Activated CD8-positive, alpha-beta T cell treated with anti-CD3 and anti-CD28 coated beads for 36 hours (primary cell): ENCODE measurements at places on chromosomes 3 and 15. TPM values are rescaled to one million over a fixed set of nuclear protein-coding genes. Genes with fewer than 3 reads are reported as not detected.

Gene ITGB5
- total RNA-seq: 1.1 TPM

Gene A4GNT
- total RNA-seq: not detected

Gene TMF1
- total RNA-seq: 38.9 TPM

Gene CLRN1
- total RNA-seq: not detected

DNA sequence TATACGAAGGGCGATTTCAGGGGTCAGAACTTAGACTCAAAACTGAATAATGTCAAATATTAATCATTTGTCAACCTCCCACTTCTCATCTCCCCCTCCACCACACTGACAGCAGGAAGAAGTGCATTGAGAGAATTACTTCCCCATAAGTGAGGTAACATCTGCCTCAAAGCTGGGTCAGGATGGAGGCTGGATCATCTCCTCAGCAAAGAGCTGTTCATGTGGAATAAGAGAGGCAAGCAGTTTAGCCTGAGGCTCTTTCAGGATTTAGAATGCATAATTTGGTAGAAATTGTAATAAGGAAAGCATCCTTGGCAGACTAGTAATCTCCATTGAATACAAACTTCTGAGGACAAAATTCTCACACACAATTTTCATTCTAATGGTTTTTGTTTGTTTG lies 512.1 kb downstream of the ROBO1 start:
- DNase-seq: no peak
- no peaks in the 10 kb centered on the region for H3K36me3 ChIP-seq
- no peak overlapping the region for H3K4me3 ChIP-seq
- no peaks in the 10 kb centered on the region for H3K27me3 ChIP-seq
- no peak overlapping the region for H3K27ac ChIP-seq

DNA sequence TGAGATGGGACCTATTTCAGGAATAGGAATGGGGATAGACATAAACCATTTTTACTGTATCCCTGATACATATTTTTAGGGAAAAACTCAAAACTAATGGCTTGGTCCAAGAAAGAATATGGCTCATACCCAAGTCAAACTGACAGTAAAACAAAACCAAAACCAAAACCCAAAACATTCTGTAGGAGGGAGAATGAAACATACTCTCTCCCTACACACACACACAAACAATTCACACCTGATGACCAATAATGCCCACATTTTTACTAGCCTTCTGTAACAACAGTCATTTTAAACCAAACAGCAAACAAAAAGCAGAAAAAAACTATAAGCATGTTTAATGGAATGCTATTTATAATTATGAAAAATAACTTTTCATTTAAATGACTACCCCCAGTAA lies 74.9 kb downstream of the NBEAL2 start:
- H3K27ac ChIP-seq: peak overlapping the region; percentile 46
- H3K4me1 ChIP-seq: peaks cover 40% of the 10 kb centered on the region
- no peak for DNase-seq
- no peak overlapping the region for H3K4me3 ChIP-seq
- H3K27me3 ChIP-seq: no peaks in the 10 kb centered on the region
- peaks cover 38% of the 10 kb centered on the region for H3K36me3 ChIP-seq

DNA sequence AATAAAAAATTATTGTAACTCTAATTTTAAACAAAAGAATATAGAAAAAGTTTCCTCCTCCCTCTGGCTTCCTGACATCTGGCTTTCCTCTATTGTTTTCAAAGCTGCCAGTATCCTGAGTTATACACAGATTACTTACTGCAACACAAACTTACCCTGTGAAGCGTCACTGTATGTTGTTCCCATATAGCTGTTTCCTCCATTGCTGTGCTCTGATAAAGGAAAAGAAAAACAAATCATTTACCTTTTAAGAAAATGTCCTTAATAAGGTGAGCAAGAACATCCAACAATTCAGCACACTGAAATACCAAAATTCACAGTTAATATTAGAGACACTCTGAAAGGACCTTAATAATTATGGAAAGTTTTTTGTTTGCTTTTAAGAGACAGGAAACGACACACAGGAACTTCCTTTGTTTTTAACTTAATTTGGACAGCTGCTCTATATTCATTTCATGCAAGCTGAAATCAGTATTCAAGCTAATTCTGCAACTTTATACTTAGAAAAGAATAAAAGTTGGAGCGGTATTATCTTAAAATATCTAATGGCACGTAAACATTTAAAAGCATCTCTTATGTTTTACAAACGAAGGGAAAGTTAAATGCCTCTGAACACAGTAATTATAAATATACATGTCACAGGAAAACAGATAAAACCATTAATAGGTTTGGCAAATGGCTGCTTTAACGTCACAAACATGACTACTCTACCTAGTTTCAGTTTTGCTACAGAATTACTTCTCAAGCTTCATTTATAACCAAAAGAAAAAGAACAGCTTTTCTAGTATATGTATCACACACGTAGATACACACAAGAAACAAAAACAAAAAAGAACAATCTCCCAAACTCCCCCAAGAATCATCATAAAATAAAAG lies 21.5 kb downstream of the TJP1 start:
- no peaks in the 10 kb centered on the region for H3K36me3 ChIP-seq
- peaks cover 35% of the 10 kb centered on the region for H3K27me3 ChIP-seq
- H3K4me1 ChIP-seq: no peaks in the 10 kb centered on the region
- no peak overlapping the region for H3K27ac ChIP-seq
- H3K4me3 ChIP-seq: no peak overlapping the region
- no peak for DNase-seq

- no peak overlapping the region for H3K4me3 ChIP-seq
- no peaks in the 10 kb centered on the region for H3K4me1 ChIP-seq
- DNase-seq: no peak
- no peak overlapping the region for H3K27ac ChIP-seq
Measured at GRCh38 chr15:36426691-36427090, 152.7 kb upstream of the CDIN1 start.

DNA sequence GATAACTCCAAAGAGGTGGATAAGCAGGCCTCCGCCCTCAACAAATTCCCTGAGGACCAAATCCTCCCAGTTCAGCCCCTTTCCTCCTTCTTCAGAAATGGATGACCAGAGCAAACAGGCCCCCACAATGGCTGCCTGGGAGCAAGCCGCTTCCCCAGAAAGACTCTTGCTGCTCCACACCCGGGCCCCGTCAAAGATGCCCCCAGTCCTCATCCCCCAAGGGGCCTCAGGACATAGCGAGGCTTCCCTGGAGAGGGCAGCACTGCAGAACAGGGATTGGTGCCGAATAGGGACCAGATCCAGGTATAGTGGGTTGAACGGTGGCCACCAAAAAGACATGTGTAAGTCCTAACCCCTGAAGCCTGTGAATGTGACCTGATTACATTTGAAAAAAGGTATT lies 502.3 kb downstream of the SHQ1 start:
- H3K4me1 ChIP-seq: peaks cover 50% of the 10 kb centered on the region
- peaks cover 3% of the 10 kb centered on the region for H3K27me3 ChIP-seq
- no peak overlapping the region for H3K4me3 ChIP-seq
- DNase-seq: no peak

GRCh38 chr3:27723815-27724458 lies 1.8 kb upstream of the EOMES start:
- peaks cover 39% of the 10 kb centered on the region for H3K4me1 ChIP-seq
- peak overlapping the region; percentile 78 for H3K4me3 ChIP-seq
- DNase-seq: peak; percentile 28

GRCh38 chr3:195802261-195802701 lies 9.4 kb downstream of the MUC4 start:
- H3K4me3 ChIP-seq: peak overlapping the region; percentile 2
- peak; percentile 77 for DNase-seq
- peak overlapping the region; percentile 80 for H3K27ac ChIP-seq

DNA sequence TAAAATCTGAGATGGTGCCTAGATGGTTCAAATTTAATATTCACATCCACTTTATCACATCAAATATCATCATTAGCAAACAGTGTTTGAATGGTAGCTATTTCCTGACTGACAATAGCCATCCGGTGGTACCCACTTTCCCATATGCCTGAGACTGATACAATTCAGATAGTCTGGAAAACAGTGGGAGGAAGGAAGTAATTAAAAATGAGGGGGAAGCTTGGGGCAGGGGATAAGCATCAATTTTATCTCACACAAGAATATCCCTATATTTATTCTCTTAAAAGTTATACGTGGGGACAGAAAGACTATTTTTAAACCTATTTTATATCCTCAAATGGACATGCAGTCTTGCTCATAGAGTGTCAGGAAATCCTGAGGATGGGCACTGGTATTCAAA lies 122.5 kb upstream of the GAP43 start:
- peaks cover 7% of the 10 kb centered on the region for H3K27me3 ChIP-seq
- H3K27ac ChIP-seq: no peak overlapping the region
- no peak for DNase-seq

DNA sequence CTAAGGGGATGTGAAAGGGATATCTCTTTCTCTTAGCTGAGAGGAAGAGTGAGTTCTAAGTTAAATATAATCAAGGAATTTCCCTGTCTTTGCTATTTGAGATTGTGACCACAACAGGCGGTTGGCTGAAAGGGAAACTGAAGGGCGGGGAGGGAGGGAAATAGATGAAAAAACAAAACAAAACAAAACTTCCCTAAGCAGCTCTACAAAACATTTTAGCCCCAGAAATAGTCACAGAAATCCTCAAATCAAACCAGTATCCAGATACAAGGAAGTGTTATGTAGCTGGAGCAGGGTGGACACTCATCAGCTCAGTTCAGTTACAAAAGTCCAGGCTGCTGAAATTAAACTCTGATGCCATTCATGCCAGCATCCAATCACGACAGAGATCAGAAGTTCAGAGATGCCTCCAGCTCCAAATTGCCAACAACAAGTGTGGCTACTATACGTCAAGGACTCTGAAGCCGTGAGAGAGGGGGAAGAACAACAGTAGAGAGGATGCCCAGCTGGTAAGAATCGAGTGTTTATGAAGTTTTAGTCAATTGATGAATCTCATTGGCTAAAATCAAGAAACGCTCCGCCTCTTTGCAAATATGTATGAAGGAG lies 319 bp upstream of the TP63 start:
- no peak overlapping the region for H3K4me3 ChIP-seq
- H3K36me3 ChIP-seq: no peaks in the 10 kb centered on the region
- no peak overlapping the region for H3K27ac ChIP-seq
- DNase-seq: peak; percentile 22
- H3K4me1 ChIP-seq: peaks cover 17% of the 10 kb centered on the region

- H3K4me1 ChIP-seq: no peaks in the 10 kb centered on the region
- peaks cover 3% of the 10 kb centered on the region for H3K27me3 ChIP-seq
- H3K36me3 ChIP-seq: no peaks in the 10 kb centered on the region
- no peak overlapping the region for H3K27ac ChIP-seq
- DNase-seq: no peak
- H3K4me3 ChIP-seq: no peak overlapping the region
Measured at GRCh38 chr15:87213626-87214025, 1042.9 kb downstream of the NTRK3 start.
